Fibroblast of lung (primary cell): ENCODE measurements at places on chromosomes 11 and 22.

- H3K4me1 ChIP-seq, result peaks cover 7% of the 10 kb centered on the region
- H3K36me3 ChIP-seq, result no peaks in the 10 kb centered on the region
- no peak for DNase-seq
- H3K27me3 ChIP-seq, result no peaks in the 10 kb centered on the region
Observed at GRCh38 chr22:32477596-32477995, 3.0 kb downstream of the FBXO7 start.

DNA sequence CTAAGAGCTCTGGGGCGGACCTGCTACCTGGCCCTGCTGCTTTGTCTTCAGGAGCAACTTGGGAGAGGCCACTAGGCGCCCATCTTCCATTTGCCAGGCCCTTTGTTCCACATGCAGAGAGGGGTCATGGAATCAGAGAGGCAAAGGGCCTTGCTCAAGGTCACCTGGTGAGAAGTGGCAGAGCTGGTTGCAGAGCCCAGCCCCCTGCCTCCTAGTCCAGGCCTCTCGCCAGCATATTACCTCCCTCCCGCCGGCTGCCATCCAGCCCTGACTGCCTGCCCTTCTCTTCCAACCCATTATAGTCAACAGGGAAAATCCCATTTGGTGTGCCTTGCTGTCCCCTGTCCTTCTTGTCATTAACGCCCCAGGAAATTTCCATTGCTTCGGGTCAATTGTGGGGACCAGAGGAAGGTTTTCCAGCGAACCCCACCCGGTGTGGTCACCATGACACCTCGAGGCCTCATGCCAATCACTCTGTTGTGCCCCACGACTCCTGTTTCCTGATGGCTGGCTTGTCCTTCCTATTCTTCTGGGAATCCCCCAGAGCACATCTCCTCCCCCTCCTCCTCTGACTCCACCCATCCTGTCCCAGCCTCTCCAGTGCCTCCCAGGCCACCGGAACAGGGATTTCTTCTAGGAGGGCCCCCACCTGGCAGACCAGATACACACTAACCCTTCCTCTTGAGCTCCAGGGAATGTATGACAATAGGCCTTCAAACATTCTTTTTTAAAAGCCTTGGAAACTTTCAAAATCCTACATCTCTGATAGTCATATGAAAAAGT lies 77.0 kb downstream of the NECTIN1 start:
- H3K27me3 ChIP-seq, result no peaks in the 10 kb centered on the region
- no peaks in the 10 kb centered on the region for H3K4me1 ChIP-seq
- no peak for DNase-seq
- no peaks in the 10 kb centered on the region for H3K36me3 ChIP-seq
- H3K4me3 ChIP-seq, result no peak overlapping the region

DNA sequence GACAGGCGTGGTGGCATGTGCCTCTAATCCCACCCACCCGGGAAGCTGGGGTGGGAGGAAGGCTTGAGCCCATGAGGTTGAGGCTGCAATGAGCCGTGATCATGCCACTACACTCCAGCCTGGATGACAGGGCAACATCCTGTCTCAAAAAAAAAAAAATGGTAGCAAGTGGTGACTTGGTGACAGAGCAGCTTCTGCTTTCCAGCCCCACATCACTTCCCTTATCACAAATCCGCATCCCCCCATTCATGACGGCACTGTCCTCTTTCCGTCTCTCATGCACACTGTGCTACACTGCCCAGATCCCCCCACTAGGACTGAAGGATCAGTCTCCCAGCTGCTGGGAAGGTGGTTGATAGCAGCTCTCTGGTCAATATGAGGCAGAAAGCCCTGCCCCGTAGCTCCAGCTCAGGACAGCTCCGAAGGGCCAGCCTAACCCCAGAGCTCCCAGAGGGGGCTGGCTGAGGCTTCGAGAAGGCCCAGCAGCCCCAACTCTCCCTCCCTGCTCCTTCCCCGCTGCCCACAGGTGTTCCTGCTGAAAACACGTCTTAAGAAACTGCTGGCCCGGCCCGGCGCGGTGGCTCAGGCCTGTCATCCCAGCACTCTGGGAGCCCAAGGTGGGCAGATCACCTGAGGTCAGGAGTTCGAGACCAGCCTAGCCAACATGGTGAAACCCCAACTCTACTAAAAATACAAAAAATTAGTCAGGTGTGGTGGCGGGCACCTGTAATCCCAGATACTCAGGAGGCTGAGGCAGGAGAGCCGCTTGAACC lies 15.9 kb downstream of the PGA5 start:
- H3K4me1 ChIP-seq, result no peaks in the 10 kb centered on the region
- no peak overlapping the region for H3K27ac ChIP-seq
- no peak overlapping the region for H3K4me3 ChIP-seq

- no peak overlapping the region for H3K4me3 ChIP-seq
- H3K36me3 ChIP-seq, result no peaks in the 10 kb centered on the region
- no peak overlapping the region for H3K27ac ChIP-seq
- DNase-seq, result peak; percentile 62
Observed at GRCh38 chr22:36015811-36016529, 12.7 kb downstream of the RBFOX2 start.

DNA sequence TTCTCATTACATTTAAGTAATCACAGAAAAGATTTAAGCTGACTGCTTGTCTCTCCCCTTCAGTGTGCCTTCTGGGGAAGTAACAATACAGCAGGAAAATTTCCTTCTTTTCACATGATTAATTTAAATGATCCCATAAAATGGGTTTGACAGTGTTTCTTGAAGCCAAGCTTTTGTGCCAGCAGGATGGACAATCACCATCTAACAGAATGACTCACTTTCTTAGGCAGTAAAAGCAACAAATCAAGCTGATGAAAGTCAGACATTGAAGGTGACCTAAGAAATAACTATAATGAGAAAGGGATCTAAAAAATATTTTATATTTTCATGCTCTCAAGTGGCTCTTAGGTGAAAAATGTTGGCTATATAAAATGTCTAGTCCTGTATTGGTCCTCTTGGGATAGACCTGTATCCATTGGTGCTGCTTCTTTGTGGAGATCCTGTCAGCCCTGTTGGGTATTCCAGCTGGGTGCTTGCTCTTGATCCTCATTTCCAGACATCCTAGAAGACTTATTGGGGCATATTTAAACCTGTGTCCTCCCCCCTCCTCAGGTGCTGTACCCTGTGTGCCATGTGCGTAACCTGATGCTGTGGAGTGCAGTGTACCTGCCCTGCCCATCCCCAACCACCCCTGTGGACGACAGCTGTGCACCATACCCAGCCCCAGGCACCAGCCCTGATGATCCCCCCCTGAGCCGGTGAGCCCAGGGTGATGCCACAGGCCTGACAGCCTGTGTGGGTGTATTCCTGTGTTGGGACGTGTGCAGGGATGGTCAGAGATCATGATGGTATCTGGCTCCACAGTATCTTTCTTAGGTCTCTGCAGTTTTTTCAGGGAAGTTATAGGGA lies 62.7 kb upstream of the HORMAD2 start:
- H3K4me1 ChIP-seq, result peaks cover 14% of the 10 kb centered on the region
- H3K27me3 ChIP-seq, result no peaks in the 10 kb centered on the region
- no peak overlapping the region for H3K4me3 ChIP-seq
- peak; percentile 65 for DNase-seq
- peaks cover 11% of the 10 kb centered on the region for H3K36me3 ChIP-seq

DNA sequence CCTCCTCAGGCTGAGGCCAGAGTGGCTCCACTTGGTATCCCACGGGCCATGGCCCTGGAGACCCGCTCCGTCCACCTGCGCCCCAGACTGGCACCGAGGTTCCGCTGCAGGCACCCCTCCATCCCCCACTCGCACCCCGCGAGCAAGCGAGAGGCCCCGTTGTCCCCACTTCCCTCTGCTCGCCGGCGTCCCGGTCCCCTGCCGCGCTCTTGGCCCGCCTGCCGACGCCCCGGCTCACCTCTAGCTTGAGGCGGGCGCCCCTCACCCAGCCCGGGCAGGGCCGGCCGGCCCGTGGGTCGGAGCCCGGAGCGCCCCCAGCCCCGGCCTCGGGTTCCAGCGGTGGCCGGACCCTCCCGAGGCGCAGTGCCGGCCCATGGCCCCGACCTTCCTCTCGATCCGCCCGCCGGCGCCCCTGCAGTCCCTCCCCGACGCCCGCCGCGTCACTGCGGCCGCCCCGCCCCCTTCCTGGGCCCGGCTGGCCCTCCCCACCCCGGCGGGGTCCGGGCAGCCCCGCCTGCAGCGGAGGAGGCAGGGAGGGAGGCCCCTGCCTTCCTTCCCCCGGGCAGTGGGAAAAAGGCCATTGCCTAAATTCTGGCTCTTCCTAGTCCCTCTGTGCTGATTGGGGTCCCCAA lies at the start of gene PITPNM1:
Gene PITPNM1 (minus strand): TSS at position 414 of the 632 bp plus-strand sequence. CDS start 1,183 bp downstream, outside the sequence.
- H3K27me3 ChIP-seq, result no peaks in the 10 kb centered on the region
- H3K36me3 ChIP-seq, result peaks cover 4% of the 10 kb centered on the region
- H3K27ac ChIP-seq, result peak within 1 kb of the TSS; percentile 92
- peak within 1 kb of the TSS; percentile 67 for H3K4me3 ChIP-seq
- peaks cover 11% of the 10 kb centered on the region for H3K4me1 ChIP-seq

- peak; percentile 43 for DNase-seq
- H3K36me3 ChIP-seq, result no peaks in the 10 kb centered on the region
- H3K27me3 ChIP-seq, result no peaks in the 10 kb centered on the region
Observed at GRCh38 chr22:45608763-45609180, 62.9 kb upstream of the ATXN10 start.

- no peak overlapping the region for H3K27ac ChIP-seq
- H3K36me3 ChIP-seq, result no peaks in the 10 kb centered on the region
- peak; percentile 79 for DNase-seq
Observed at GRCh38 chr11:125345421-125346178, 150.5 kb downstream of the FEZ1 start.

DNA sequence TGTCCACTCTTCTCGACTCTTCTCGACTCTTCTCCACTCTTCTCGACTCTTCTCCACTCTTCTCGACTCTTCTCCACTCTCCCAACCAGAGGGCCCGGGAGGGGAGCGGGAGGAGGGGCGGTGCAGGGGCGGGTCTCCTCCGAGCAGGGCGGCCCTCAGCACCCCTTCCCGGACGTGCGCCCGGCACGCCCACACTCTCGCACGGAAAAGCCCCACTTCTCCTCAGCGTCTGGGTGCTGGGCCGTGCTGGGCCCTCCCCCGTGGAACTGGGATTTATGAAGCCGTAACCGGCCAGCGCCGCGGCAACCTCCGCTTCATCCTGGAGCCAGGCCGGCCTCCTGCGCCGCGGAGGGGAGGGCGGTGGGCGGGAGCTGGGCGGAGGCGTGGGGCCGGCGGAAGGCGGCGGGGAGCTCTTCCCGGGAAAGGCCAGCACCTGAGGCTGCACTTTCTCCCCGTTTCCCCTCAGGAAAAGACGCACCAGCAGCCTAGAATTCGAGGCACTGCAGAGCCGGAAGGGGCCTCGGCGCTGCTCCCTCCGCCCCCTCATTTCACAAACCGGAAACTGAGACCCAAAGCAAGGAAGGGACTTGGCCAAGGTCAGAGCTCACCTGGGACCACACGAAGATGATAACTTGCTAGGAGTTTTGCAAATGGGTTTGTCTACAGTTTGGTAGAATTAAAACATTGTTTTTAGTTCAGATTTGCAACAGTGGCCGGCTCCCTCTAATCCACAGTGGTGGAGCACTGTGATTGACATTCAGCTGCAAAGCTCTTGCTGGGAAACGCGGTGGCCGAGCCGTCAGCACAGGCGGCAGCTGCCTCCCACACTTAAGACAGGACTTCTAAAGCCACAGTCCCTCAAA lies 31.6 kb upstream of the JAM3 start:
- H3K4me1 ChIP-seq, result peaks cover 27% of the 10 kb centered on the region
- peaks cover 3% of the 10 kb centered on the region for H3K27me3 ChIP-seq
- H3K36me3 ChIP-seq, result no peaks in the 10 kb centered on the region
- H3K27ac ChIP-seq, result peak overlapping the region; percentile 49
- peak overlapping the region; percentile 51 for H3K4me3 ChIP-seq

DNA sequence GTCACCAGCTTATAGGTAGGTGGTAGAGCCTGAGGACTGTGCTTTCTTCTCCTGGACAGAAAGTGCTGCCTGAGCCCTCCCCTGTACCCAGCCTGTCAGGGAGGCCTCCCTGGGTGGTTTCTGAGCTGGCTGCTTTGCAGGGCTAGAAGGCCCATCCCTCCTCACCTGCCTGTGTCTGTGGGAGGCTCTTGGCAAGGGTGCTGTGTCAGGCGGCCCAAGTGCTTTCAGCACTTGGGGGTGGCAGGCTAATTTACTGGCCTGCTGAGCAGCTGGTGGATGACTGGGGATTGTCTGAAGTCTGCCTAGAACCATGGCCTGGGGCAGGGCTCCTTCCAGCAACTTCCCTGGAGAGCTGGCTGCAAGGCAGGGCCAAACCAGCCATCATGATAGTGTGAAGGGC lies 139.0 kb upstream of the NAV2 start:
- H3K4me3 ChIP-seq, result no peak overlapping the region
- no peak for DNase-seq
- no peak overlapping the region for H3K27ac ChIP-seq

DNA sequence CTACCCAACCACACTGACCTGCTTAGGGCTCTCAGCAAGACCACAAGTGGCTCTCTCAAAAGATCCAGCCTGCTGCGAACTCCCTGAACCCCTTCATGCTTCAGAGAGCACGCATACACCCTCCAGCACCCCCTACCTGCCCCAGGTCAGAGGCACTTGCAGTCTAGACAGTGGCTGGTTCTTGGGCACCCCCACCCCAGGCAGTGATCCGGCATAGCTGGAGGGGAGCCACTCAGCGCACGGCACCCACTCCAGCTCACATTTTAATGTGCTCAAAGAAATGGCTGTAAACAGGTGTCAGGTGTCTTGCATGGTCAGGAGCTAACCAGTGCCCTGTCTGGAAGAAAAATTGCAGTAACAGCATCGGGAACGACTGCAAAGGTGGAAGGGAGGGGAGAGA lies 140.8 kb downstream of the PKNOX2 start:
- no peaks in the 10 kb centered on the region for H3K36me3 ChIP-seq
- H3K27ac ChIP-seq, result no peak overlapping the region
- H3K27me3 ChIP-seq, result peaks cover 2% of the 10 kb centered on the region
- no peak overlapping the region for H3K4me3 ChIP-seq
- no peaks in the 10 kb centered on the region for H3K4me1 ChIP-seq

GRCh38 chr11:62652161-62653006 lies 718 bp downstream of the INTS5 start:
- peak overlapping the region; percentile 90 for H3K4me3 ChIP-seq
- H3K27ac ChIP-seq, result peak overlapping the region; percentile 92
- H3K27me3 ChIP-seq, result no peaks in the 10 kb centered on the region
- no peak for DNase-seq

- no peaks in the 10 kb centered on the region for H3K36me3 ChIP-seq
- no peaks in the 10 kb centered on the region for H3K4me1 ChIP-seq
- no peak for DNase-seq
- H3K4me3 ChIP-seq, result no peak overlapping the region
Observed at GRCh38 chr22:44811141-44811540, 58.8 kb downstream of the ARHGAP8 start.
